ENCODE measurements at places on chromosomes 5 and 9.

GRCh38 chr5:98128271-98128670 lies 645.2 kb upstream of the RGMB start:
- DNase-seq, result no peak

GRCh38 chr5:123997064-123997461 lies 485.1 kb downstream of the CSNK1G3 start:
- no peak for DNase-seq

- no peak for DNase-seq
These were observed 19.9 kb upstream of the HMHB1 start for GRCh38 chr5:143791848-143792731.

- DNase-seq, result no peak
These were observed 30.2 kb upstream of the HSPA9 start for GRCh38 chr5:138605254-138605972.

GRCh38 chr9:88745276-88746001 lies 210.5 kb downstream of the NXNL2 start:
- no peak for DNase-seq

DNA sequence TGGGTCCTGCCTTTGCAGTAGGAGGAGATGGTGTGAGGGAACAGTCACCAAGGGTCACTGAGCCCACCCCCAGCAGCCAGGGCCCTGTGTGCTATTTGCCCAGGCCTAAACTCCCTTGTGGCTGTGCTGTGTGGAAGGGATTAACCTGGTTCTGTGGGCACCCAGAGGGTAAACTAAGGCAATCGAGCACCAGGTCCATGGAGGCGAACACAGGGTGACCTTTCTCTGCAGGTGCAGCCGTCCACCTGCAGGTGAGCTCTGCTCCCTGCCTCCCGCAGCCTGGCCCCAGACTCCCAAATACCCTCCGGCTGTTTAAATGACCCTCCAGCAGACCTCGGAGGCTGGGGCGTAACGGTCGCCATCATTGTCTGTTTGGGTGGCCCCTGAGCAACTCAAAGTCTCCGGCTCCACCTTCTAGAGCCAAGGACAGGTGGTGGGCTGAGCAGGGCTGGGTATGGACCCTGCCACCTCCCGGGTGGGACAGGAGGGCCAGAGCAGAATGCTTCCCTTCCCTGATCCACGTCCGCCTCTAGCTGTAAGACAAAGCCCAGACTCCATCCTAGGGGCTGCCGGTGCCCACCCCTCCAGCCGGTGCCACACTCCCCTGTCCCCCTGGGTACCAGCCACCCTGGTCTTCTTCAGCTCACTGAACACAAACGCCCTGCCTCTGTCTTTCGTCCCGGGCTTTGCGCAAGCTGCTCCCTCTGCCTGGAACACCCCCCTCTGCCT lies 34.1 kb upstream of the FIBCD1 start:
- DNase-seq, result no peak

GRCh38 chr9:7171396-7172153 lies 413.8 kb downstream of the KDM4C start:
- no peak for DNase-seq

GRCh38 chr5:139155333-139155732 lies 42.8 kb downstream of the SIL1 start:
- DNase-seq, result no peak

DNA sequence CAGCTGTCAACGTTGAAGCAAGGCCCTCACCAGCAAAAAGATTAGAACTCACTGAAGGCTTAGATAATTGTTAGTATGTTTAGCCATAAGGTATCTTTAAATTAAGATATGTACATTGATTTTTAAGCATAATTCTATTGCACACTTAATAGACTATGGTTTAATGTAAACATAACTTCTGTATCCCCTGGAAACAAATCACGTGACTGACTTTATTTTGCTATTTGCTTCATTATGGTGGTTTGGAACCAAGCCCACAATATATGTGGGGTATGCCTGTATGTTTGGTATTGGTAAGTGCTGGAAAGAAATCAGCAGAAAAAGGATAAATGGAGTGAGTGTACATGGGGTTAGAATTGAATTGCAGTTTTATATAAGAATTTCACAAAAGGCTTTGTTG lies 111.9 kb downstream of the NMUR2 start:
- DNase-seq, result no peak

- no peak for DNase-seq
These were observed 193.5 kb downstream of the PLK2 start for GRCh38 chr5:58266402-58266801.

- DNase-seq, result no peak
These were observed 45.1 kb downstream of the GAS1 start for GRCh38 chr9:86902176-86902575.

DNA sequence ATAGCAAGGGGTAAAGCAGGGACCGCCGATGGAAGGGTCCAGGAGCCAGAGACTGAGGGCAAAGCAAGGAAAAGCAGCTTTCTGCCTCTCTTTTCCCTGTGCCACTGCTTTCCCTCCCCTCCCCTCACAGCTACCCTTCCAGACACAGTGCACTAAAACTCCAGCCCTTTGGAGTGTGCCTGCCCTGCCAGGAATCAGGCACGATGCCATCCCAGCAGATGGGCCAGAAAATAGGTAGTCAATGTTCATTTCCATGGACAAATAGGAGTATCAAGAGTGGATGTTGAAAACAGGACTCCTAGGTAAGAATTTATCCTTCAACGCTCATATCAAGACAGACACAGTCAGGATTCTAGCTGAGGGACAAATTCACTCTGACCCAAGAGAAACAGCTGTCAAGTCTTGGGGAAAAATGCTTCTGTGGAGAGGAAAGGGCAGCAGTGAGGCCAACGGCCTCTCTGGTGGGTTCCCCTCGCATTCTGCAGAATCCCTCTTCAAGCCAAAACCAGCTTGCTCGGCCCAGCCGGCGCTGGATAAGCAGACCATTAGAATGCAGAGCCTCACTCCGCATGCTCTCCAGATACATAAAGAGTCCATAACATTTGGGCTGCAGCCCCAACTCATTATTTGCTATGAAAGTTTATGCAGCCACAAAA lies 138.0 kb downstream of the CAAP1 start:
- no peak for DNase-seq

- DNase-seq, result no peak
These were observed 28.0 kb downstream of the TEX10 start for GRCh38 chr9:100324594-100325200.

GRCh38 chr5:137669811-137670210 lies 66.1 kb downstream of the KLHL3 start:
- no peak for DNase-seq

DNA sequence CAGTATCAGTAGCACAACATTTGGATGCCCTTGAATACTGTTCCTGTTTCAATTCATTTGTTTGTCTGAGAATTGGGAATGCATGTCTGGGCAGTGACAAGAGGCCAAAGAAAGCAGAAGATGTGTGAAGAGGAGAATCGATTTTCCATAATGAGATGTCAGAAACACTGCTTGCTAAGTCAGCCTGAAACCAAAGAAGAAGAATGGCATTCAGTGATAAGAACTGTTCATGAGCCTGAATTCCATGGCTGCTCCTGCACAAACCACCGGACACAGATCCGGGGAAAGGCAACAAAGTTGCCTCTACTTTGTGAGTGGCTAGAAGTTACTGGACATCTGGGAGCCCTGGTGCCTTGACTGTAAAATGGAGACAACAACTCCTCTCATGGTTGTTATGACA lies 207.2 kb upstream of the RASEF start:
- no peak for DNase-seq

- DNase-seq, result no peak
These were observed 282.1 kb downstream of the NFIB start for GRCh38 chr9:14031810-14032209.

GRCh38 chr5:110832683-110833082 lies 93.9 kb downstream of the SLC25A46 start:
- DNase-seq, result no peak

DNA sequence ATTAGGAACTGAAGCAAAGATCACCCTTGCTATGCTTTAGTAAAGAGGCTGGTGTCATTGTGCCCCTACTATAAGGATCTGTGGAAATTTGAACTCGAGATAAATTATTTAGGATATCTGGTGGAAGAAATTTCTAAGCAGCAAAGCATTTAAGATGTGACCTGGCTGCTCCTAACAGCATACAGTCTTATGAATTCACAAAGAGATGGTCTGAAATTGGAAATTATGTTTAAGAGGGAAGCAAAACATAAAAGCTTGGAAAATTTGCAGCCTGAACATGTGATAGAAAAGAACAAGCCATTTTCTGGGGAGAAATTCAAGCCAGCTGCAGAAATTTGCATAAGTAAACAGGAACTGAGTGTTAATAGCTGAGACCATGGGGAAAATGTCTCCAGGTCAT lies 223.7 kb downstream of the FBXO4 start:
- DNase-seq, result no peak

GRCh38 chr5:40682154-40683017 lies 2.7 kb downstream of the PTGER4 start:
- no peak for DNase-seq

DNA sequence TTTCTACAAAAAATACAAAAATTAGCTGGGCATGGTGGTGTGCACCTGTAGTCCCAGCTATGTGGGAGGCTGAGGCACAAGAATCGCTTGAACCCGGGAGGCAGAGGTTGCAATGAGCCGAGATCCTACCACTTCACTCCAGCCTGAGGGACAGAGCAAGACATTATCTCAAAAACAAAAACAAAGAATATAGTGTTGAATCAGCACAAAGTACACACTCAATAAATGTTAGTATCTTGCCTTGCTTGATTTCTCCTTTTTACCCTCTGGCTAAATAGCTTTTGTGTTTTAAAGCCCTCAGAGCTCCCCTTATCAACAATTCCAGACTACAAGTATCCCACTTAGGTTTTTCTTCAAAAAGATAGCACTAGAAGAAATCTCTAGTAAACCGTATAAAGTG lies 37.5 kb upstream of the CCNG1 start:
- no peak for DNase-seq

DNA sequence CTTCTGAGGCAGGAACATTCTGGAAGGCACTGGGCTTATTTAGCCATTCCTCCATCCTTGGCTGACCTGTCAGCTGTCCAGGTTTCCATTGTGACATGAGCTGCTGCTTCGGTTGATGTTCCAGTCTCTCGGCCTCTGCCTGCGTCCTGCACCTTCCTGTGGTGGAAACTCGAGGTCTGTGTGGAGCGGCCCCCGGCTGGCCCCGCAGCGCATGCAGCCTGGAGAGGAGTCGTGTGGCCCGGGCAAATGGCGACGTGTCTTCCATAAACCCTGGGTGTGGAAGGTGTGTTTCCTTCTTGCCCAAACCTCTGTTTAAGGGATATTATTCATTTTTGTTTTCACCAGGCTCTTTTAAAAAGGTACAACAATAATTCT lies 36.5 kb upstream of the SLC9A3 start:
- DNase-seq, result no peak

DNA sequence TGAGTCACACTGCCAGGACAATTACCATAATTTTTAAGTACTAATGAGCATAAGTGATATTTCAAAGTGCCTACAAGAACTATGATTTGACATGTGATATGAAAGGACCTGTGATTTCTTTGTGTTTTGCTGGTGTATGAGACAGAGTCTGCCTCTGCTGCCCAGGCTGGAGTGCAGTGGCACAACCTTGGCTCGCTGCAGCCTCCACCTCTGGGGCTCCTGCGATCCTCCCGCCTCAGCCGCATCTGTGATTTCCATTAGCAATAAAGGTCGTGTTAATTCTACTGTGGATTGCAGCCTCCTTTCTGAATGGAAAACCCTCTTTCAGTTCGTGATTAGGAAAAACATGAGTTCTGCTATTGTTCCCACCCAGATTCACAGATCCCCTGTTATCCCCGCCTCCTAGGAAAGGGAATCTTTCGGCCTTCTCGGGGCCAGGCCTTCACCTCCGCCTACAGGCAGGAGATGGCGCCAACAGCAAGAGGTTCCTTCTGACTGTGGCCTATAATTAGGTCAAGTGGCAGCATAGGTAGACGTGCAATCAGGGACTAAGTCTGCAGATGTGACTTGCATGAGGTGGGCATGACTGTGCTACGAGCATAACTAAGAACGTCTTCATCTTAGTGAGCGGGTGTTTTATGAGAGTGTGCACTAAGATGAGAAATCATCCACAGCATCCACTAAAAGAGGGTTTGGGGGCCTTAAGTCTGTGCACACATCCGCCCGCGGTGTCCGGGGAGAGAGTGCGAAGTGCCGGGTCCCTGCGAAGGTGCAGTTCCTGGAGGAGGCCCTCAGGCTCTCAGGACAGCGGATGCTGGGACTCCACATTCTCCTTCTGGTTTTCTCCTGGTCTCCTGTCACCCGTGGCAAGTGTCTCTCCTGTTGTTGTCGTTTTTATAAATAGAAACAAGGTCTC lies 23.1 kb downstream of the TRIM7 start:
- peak; percentile 55 for DNase-seq

DNA sequence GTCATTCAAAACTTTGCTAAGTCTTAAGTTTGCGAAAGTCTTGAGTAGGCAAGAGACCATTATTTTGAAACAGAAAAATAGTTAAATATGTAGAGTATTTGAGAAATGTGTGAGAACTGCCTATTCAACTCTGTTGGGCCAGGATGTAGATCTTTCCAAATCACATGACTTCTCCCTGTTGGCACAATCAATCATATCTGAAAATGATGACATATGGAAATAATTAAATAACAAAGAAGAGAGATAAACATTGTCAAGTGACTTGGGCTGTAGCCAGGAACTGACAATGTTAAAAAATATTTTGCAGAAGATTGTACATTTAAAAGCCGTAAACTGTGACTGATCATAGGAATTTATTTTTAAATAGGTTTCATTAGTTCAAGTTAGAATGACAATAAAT lies 104.6 kb upstream of the IL6ST start:
- no peak for DNase-seq

GRCh38 chr9:91053824-91054223 lies 252.2 kb downstream of the SYK start:
- no peak for DNase-seq

- no peak for DNase-seq
These were observed 91.7 kb upstream of the CER1 start for GRCh38 chr9:14814249-14814628.

- DNase-seq, result no peak
These were observed 34.6 kb downstream of the CSF1R start for GRCh38 chr5:150051657-150052195.

DNA sequence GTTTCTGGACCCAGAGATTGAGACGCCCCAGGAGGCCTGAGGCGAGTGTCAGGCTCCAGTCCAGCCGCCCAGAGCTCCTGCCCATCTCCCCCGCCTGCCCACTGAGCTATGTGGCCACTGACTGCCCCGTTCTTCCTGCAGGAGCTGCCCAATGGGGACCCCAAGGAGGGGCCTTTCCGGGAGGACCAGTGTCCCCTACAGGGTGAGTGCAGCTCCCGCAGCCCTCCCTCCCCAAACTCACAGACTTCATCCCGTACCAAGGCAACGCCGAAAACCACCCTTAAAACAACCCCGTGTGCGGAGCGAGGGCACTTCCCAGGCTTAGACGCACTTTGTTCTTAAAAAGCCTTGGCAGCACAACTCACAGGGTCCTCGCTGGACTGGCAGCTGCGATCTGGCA lies 23.4 kb downstream of the NKD2 start:
- no peak for DNase-seq

- DNase-seq, result no peak
These were observed 44.0 kb upstream of the SLC25A51 start for GRCh38 chr9:37947977-37948376.

- no peak for DNase-seq
These were observed 14.7 kb upstream of the MLANA start for GRCh38 chr9:5876026-5876425.

DNA sequence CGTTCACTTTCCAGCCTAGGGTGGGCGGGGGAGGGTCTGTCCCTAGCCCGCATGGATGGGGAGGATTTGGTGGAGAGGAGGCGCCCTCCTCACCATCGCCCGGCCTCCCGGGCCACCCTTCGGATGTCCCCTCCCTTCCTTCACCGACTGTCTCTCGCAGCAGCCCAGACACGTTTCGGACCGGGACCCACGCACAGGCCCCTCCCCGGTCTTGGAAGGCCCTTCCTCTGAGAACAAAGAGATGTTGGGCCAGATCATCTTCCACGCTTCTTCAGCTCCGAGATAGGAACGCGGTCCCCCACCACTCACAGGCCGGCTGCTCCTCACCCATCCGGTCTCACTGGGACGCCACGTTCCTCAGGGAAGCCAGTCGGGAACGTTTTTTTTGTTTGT lies 640 bp upstream of the DPM2 start:
- DNase-seq, result no peak

Measured in CD4-positive, alpha-beta T cell (primary cell).